Type B pancreatic cell (in vitro differentiated cells): ENCODE measurements at places on chromosomes 3 and 15. TPM values are rescaled to one million over a fixed set of nuclear protein-coding genes. Genes with fewer than 3 reads are reported as not detected.

DNA sequence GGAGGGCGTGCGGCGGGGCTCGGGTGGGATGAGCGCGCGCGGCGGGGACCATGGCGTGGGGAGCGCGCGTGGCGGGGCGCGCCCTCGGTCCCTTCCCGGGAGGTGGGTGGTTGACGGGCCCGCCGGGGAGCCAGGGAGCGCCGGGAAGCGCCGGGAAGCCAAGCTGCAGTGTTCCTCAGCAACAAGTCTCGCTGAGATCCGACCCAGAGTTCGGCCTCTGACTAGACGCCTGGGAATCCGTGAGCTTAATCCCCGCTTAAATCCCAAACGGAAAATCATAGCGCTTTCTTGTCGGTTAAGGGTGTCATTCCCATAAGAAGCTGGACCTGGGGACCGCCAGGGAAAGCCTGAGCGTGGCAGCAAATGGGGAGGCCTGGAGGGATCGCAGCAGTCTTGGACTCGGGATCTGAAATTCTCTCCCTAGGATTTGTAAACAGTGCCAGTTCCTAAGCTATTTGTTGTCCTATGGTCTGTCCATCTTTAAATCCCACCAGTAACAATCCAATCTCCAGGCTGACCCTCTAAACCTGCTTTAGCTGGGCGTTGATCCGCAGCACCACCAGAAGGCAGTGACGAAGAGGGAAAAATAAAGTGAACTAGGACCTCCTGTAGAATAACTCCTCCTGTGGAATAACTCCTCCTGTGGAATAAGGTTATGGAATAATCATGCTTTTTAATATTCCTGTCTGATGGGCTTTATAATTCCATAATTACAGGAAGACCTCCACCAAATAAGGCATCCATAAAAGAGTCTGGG, 570 bp upstream of the NEDD4 start:
- H3K4me1 ChIP-seq: peaks cover 28% of the 10 kb centered on the region
- peak overlapping the region; percentile 93 for H3K4me3 ChIP-seq
- H3K27me3 ChIP-seq: peaks cover 4% of the 10 kb centered on the region
- H3K36me3 ChIP-seq: peaks cover 4% of the 10 kb centered on the region
- peak overlapping the region; percentile 87 for H3K27ac ChIP-seq
- DNase-seq: no peak

ALDH1A2 gene
- 10.4 and 38.3 TPM in 2 replicates for total RNA-seq

- H3K4me3 ChIP-seq: no peak overlapping the region
- H3K4me1 ChIP-seq: no peaks in the 10 kb centered on the region
- no peak for DNase-seq
- H3K27ac ChIP-seq: no peak overlapping the region
- no peaks in the 10 kb centered on the region for H3K27me3 ChIP-seq
Observed at GRCh38 chr3:149428087-149428486, 46.4 kb upstream of the TM4SF4 start.

POC1A gene
- 10.5 and 19.1 TPM in 2 replicates for total RNA-seq

DNA sequence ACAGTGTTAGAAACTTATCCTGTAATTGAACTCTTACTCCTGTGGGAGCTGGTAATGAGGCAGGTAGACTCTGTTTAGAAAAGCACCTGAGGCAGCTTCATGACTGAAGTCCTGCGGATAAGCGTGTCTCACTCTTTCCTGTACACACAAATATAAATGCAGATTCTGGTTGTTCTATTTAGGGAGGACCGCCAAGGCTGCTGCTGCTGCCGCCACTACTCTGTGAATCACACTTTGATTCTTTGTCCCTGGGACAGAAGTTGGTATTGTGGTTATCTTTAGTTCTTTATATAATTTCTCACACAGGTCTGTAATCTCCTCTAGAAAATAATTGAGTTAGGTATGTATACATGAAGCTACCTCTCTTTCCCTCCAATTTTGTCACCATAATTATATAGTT, 3.6 kb downstream of the LSAMP start:
- H3K36me3 ChIP-seq: peaks cover 14% of the 10 kb centered on the region
- peaks cover 32% of the 10 kb centered on the region for H3K4me1 ChIP-seq
- H3K27ac ChIP-seq: no peak overlapping the region
- peak overlapping the region; percentile 88 for H3K4me3 ChIP-seq
- peaks cover 32% of the 10 kb centered on the region for H3K27me3 ChIP-seq

GRCh38 chr3:134833453-134834163, 38.5 kb downstream of the EPHB1 start:
- H3K4me3 ChIP-seq: no peak overlapping the region
- no peaks in the 10 kb centered on the region for H3K36me3 ChIP-seq
- DNase-seq: no peak

MED12L gene
- total RNA-seq: 3.2 and 6.4 TPM in 2 replicates

GRCh38 chr3:29544701-29545363, 264.0 kb downstream of the RBMS3 start:
- no peaks in the 10 kb centered on the region for H3K4me1 ChIP-seq
- H3K4me3 ChIP-seq: no peak overlapping the region
- no peaks in the 10 kb centered on the region for H3K36me3 ChIP-seq
- H3K27me3 ChIP-seq: no peaks in the 10 kb centered on the region
- H3K27ac ChIP-seq: no peak overlapping the region
- DNase-seq: no peak

- DNase-seq: no peak
- H3K27ac ChIP-seq: no peak overlapping the region
- H3K36me3 ChIP-seq: no peaks in the 10 kb centered on the region
- no peaks in the 10 kb centered on the region for H3K4me1 ChIP-seq
- H3K27me3 ChIP-seq: no peaks in the 10 kb centered on the region
Observed at GRCh38 chr15:31402003-31402402, 75.4 kb downstream of the KLF13 start.

DNA sequence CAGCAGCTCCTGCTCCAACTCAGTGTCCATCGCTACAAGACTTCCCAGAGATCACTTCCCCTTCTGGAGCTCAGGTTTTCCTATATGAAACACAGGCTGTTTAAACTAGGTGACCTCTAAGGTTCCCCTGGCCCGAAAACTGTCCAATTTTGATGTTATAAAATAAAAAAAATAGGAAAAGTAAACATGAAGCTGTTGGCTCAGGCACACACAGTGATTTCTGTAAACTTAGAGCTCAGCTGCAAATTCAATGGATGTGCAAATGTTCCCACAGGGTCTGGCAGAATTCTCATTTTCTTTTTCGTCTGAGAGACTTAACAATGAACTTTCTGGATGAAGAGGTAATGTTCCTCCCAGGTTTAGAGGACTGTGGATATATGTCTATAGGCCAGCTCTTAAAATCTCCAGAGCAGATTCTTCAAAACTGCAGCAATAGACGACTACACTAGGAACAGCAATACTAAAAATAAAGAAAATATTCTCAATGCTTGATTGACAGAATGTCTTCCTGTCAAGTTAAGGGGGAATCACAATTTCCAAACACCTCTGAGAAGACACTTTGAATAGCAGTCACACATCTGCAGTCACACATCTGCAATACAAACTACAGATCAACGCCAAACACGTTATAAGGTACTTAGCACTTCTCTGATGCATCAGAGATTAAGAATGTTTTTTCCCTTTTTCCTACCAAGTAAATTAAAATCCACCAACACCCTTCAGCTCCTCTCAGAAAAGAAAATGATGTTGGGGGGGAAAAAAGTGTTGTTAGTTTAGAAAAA, 2.8 kb downstream of the NUP210 start:
- H3K36me3 ChIP-seq: no peaks in the 10 kb centered on the region
- H3K27me3 ChIP-seq: peaks cover 19% of the 10 kb centered on the region
- DNase-seq: no peak
- peaks cover 17% of the 10 kb centered on the region for H3K4me1 ChIP-seq
- no peak overlapping the region for H3K27ac ChIP-seq

DNA sequence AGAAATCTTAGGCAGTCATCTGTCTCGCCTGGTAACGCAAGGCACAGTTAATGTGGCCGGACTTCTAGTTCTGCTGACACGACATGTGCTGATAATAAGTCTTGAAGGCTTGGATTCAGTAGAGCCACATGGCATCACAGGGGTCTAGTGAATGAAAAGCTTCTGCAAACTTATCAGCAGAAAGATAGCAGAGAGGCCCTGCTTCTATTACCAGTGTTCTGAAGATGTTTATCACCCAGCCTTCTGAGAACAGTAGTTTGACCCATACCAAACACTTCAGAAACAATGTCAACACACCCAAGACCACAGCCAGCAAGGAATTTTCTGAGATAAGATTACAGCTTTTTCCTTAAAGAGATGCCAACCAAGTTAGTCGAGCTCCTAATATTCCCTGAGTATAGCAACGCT, 102.7 kb upstream of the UMPS start:
- no peak for DNase-seq
- H3K27ac ChIP-seq: no peak overlapping the region
- H3K36me3 ChIP-seq: peaks cover 3% of the 10 kb centered on the region
- H3K4me3 ChIP-seq: no peak overlapping the region

DNA sequence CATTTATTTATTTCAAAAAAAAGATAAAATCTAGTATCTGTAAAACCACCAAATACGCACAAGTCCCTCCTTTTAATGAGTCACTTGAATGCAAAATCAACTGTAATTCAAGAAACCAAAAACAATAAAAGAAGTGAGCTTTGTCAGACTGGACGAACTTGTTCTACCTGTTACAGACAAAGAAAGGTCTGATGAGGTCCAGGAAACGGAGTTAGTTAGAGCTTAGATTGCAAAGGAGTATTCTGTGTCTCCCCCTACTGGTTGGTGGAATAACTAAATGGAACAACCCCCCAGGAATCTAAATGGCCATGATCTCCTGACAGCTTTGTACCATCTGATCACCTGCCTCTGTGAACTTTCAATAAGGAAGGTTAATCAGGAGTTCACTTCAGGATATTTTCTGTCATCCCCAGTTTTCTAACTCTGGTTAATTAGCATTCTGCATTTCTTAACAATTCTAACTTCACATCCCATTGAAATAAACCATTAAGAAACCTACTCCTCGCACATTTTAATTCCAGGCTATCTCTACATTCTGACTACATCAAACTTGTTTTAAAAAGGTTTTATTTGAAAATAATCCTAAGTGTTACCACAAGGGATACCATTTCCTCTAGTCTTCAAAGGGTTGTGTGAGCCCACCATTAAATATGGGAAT, 333.0 kb upstream of the SATB1 start:
- H3K27ac ChIP-seq: peak overlapping the region; percentile 68
- peak overlapping the region; percentile 18 for H3K4me3 ChIP-seq
- peaks cover 4% of the 10 kb centered on the region for H3K4me1 ChIP-seq
- H3K27me3 ChIP-seq: no peaks in the 10 kb centered on the region
- H3K36me3 ChIP-seq: no peaks in the 10 kb centered on the region

DNA sequence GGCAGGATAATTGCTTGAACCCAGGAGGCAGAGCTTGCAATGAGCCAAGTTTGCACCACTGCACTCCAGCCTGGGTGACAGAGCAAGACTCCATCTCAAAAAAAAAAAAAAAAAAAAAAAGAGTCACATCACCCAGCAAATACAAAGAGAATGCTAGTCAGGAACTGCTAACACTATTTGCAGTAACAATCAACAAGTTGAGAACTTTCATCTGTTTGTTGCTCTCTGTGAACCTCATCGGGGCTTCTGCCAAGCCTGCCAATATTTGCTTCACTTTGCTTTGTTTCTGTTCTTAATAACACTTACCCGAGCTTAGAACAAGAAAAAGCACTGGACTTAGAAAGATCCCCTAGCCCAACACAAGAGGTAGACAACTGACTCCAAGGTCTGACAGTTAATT, 76.9 kb downstream of the PLCH1 start:
- DNase-seq: no peak
- no peak overlapping the region for H3K27ac ChIP-seq
- H3K4me1 ChIP-seq: peaks cover 13% of the 10 kb centered on the region
- H3K36me3 ChIP-seq: no peaks in the 10 kb centered on the region
- H3K27me3 ChIP-seq: peaks cover 34% of the 10 kb centered on the region
- no peak overlapping the region for H3K4me3 ChIP-seq

- DNase-seq: no peak
- peaks cover 12% of the 10 kb centered on the region for H3K4me1 ChIP-seq
- H3K36me3 ChIP-seq: no peaks in the 10 kb centered on the region
- peaks cover 6% of the 10 kb centered on the region for H3K27me3 ChIP-seq
- no peak overlapping the region for H3K4me3 ChIP-seq
- H3K27ac ChIP-seq: no peak overlapping the region
Observed at GRCh38 chr15:70410371-70410985, 312.8 kb upstream of the TLE3 start.

TRPM7 gene
- 39.0 and 43.6 TPM in 2 replicates for total RNA-seq

- H3K4me1 ChIP-seq: peaks cover 5% of the 10 kb centered on the region
- peaks cover 7% of the 10 kb centered on the region for H3K36me3 ChIP-seq
- DNase-seq: no peak
- no peak overlapping the region for H3K4me3 ChIP-seq
- H3K27me3 ChIP-seq: peaks cover 18% of the 10 kb centered on the region
- no peak overlapping the region for H3K27ac ChIP-seq
Observed at GRCh38 chr3:122576174-122576940, 1.1 kb upstream of the PARP15 start.

SCN11A gene
- total RNA-seq: 0.21 and 1.4 TPM in 2 replicates

MORC1 gene
- total RNA-seq: not detected in 2 replicates

GRCh38 chr3:54033761-54034160, 88.6 kb upstream of the CACNA2D3 start:
- peaks cover 4% of the 10 kb centered on the region for H3K4me1 ChIP-seq
- H3K36me3 ChIP-seq: no peaks in the 10 kb centered on the region
- no peak for DNase-seq
- no peak overlapping the region for H3K4me3 ChIP-seq
- H3K27ac ChIP-seq: no peak overlapping the region
- H3K27me3 ChIP-seq: no peaks in the 10 kb centered on the region
